DMS79 (cell line): ENCODE measurements at places on chromosomes 2 and 18.
A peak's percentile ranks its signal among the peaks of the same experiment; 100 is the strongest.

DNA sequence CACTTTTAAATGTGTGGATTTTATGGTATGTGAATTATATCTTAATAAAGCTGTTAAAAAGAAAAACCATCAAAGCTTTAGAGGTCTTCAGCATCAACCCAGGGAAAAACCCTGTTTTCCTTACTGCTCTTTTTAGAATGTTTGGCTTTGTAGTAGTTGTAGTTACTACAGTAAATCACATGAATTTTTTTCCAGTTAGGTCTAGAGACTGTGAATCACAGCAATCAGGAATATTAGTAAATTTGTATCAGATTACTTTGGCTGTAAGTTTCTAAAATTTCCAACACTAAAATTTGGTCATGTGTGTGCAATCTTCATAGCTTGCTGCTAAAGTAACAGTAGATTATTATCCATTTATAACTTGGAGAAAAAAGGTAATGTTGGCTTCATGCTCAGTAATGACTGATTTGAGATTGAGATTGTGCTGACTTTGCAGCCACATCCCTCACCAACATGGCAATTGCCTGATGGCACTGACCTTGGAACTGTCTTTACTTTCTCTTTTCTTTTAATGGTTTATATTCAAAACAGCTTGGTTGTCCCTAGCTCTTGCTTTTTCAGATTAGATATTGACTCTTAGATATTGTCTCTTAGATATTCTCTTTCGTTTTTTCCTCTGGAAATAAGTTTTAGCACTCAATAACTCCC is 41.1 kb downstream of the LCLAT1 start:
- DNase-seq, result no peak

- DNase-seq, result peak; percentile 74
These were observed 119.2 kb downstream of the PRKRA start for GRCh38 chr2:178331474-178332432.

GRCh38 chr18:47343291-47343690 is 91.8 kb upstream of the SKOR2 start:
- DNase-seq, result no peak

DNA sequence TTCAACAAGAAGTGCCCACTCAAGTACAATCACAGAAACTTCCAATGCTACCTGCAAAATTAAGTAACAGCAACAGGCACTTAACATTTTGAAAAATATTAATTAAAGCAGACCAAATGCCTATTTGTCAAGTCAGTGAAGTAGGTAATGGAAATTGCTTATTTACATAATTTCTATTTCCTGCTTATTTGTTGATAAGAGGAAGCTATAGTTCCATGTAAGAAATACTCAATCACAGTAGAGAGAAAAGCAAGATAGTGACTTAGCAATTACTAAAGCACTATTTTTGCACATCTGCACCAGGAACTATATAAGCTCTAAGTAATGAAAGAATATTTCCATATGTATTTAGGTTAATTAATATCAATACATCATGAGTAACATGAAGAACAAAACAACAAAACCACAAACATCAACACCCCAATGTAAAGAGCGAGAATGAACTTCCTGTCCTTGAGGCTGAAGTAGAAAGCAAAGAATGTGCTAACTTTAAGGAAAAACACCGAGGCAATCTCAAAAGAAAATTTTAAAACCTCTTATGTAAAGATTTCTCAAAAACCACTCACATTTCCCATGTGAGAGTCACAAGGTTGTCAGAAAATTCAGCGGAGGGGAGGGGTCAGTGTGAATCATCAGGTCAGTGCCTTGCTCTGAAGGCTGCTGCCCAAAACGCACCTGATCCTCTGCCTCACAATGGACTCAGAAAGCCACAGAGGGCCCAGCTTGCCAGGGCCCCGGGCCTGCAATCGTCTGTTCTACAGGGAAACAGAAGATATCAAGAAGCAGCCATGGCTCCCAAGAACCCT is 12.5 kb downstream of the NPC1 start:
- DNase-seq, result no peak

DNA sequence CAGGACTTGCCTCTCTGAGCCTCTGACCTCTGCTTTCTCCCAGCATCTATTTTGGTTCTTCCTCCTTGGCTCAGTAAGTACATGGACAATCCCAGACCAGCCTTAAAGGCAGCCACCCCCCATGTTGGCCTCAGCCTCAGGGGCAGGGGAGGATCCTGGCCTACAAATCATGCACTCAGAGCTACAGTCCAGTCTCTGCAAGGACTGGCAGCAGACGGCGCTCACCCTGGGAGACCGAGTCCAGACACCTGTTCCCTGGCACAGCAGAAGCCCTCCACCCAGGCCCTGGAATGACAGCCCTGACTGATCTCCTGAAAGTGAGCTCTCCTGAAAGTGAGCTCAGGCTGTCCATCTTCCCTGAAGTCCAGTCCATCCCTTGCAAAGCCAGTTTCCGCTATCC is 25.7 kb upstream of the PTPN4 start:
- no peak for DNase-seq

- DNase-seq, result no peak
These were observed 4.2 kb downstream of the CTDP1 start for GRCh38 chr18:79683626-79684282.

GRCh38 chr2:31996571-31997150 is 14.1 kb downstream of the MEMO1 start:
- no peak for DNase-seq

DNA sequence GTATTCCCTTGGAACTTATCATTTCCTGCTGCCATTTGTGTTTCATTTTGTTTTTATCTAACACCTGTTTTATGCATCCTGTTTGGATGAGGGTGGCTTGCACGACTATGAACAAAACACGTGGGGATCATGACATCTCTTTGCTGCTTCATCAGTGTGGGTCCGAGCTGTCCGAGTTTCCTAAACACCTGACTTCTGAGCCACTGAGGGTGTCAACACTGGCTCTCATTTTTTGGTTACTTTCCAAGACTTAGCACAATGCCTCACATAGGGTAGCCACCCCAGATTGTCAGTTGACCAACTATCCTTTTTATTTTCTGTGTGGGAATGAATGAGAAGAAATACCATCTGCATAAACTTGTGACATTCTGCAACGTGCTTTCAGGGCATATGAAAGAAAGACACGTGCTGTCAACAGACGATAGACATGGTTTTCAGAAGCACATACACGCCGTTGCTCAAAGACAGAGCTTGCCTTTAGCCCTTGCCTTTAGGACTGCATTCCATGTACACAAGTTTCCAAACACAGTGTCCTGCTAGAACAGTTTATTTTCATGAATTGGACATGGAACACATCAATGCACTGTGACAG is 166.7 kb downstream of the MYT1L start:
- no peak for DNase-seq

- no peak for DNase-seq
These were observed 95.3 kb upstream of the NFATC1 start for GRCh38 chr18:79300413-79300812.

- DNase-seq, result no peak
These were observed 438.6 kb downstream of the DLGAP1 start for GRCh38 chr18:4016391-4017049.

DNA sequence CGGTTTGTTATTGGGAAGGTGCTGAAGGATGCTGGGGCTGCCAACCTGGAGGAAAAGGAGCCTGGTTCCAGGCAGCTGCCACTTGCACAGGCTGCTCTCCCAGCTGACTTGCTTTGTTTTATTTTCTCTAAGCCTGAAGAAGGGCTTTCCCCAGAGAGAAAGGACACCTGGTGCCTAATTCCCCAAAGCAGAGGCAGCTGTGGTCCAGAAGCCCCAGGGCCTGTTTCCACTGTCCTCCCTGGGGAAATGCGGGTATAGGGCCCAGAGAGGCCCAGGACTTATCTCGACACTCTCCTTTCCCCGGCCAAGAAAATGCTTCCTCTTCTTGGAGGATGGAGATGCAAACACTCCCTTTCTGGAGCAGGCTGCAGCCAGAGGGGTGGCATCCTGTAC is 30.1 kb downstream of the INO80C start:
- no peak for DNase-seq

DNA sequence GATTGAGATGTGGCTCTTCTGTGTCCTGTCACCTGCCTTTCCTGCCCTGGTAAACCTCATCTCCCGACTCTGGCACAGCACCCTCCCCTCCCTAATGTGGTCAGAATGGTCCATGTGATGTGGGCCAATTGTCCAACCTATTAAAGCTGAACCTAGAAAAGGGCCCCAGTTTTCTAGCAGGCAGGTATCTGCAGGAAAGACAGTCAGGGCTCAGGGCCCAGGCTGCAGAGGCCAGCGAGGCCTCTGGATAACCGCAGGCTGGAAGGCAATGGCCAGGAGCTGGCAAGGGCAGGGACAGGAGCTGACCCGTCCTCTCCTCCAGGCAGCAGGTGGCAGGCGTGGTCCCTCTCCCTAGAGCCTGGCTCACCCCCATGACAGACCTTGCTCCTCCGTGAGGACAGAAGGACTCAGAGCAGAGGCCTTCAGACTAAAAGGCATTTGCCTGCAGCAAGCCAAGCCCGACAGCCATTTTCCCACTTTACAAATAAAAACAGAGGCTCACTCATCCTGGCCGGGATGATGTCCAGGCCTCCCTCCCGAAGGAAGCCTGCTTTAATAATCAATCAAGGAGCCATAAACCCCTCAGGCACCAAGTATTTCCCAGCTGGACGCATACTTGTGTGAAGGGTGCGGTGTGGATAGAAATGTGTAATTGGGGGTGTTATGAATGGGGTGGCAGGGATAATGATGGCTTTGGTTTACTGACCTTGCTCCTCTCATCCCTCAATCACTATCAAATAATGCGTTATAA is 107.1 kb downstream of the TWIST2 start:
- DNase-seq, result no peak

DNA sequence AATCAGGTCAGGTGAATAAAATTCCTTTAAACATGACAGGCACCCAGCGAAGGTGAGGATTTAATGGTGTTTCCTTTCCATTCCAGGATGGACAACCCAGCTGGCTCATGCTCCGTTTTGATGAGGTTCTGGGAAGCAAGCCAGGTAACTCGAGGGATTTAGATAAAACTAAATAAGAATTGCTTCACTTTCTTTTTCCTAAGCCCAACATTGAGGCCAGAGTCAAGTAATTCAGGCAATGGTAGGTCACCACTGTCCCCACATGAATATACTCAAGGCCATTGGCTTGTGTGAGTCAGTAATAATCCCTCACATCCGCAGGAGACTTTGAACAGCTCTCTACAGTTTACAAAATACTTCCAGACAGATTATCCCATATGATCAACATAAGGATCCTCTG is 16.2 kb upstream of the LRATD1 start:
- no peak for DNase-seq

DNA sequence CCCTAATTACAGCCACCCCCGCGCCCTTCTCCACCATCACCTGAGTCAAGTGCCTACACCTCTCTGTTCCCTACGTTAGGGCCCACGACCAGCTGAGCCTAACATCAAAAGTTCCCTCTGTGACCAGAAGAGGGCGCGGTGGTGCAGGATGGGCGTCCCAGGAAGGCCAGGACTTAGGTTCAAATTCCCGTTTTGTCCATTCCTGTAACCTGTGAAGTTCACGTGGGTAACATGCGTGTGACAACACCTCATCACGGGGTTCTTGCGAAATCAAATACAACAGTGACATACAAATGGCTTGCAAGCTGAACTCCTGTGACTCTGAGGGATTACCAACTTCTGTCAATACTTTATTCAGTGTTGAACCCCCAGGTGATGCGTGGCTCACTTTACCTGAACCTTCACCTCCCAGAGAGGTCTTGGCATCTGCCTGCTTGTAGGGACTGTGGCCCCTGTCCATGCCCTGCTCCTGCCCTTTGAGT is 207.9 kb downstream of the ARL4C start:
- DNase-seq, result no peak

- no peak for DNase-seq
These were observed 139.5 kb downstream of the LRRC30 start for GRCh38 chr18:7370375-7370774.

DNA sequence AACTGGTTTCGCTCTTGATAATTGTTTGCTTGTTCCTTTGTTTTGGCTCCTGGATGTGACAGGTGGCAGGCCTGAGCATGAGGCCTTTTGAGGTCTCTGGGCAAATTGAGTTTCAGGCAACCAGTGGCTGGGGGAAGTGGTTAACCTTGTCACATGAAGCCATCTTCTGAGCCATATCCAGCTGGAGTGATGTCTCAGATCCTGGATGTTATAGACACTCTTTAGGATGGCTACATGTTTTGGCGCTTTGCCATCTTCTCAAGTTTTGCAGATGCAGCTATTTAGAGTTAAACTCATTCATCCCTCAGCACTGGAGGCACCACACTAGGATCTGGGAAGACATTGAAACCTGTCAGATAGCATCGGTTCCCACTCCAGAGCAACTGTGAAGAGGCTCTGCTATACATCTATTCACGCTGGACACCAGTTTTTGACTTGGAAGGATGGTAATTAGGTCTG is 25.3 kb upstream of the TACR1 start:
- no peak for DNase-seq

DNA sequence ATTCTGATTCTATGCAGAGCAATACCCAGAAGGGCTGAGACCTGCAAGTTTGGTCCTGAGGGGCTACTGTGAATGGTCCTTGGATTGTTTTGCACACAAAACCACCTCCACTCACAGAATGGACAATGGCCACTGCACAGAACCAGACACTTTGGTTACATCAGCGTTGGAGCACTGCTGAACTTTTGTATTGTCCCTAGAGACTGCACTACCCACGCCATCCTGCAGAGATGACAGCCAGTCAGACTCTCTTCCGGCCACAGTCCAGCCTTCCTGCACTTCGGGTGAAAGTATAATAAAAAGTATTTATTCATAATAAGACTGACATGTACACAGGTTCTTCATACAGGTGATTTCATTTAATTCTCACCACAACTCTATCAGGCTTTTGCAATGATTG is 35.7 kb downstream of the CELF4 start:
- DNase-seq, result no peak

DNA sequence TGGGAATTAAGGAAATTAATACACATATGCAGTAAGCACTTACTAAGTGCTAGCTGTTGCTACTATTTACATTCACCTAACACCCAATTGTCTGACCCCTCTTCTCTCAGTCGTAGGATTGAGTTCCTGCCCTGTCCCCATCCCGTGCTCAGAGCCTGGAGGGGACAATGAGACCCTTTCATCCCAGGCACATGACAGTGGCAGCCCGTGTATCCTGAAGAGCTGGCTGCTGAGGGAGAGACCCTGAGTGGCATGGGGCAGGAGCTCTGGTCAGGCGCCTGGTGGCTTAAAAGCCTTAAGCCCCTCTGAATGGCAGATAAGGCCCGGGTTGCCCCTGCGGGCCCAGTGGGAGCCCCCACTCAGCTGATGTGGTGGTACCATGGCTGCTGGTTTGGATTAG is 99.0 kb downstream of the DYSF start:
- DNase-seq, result no peak

GRCh38 chr2:38523728-38524437 is 78.8 kb downstream of the HNRNPLL start:
- DNase-seq, result no peak

DNA sequence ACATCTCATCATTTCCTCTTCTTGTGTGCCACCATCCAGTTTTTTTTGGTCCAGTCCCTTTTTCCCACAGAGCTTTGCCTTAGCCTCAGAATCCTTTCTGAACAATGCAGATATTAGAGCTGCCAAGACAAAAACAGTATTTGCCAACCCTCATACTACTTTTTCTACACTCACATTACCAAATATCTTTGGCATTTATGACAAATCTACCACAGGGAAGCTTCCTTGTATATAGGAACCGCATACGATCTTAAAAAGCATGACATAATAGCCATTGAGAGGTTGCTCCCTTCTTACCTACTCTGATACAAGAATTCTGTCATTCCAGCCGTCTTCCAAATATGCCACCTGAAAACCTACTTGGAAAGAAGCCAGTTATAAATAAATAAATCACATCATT is 9.4 kb downstream of the ZNF24 start:
- DNase-seq, result no peak

GRCh38 chr2:233423552-233423860 is 69.2 kb downstream of the DGKD start:
- DNase-seq, result no peak

GRCh38 chr18:832085-832681 is 20.1 kb upstream of the YES1 start:
- DNase-seq, result peak; percentile 39
